ENCODE measurements at places on chromosomes 11 and 22. TPM values are rescaled to one million over a fixed set of nuclear protein-coding genes. Genes with fewer than 3 reads are reported as not detected.

Gene FAM111B
- total RNA-seq = 8.7 TPM

Gene PANX3
- total RNA-seq = not detected

Gene OR8G5
- total RNA-seq = not detected

Gene OR8B12
- total RNA-seq = not detected

Gene GLYATL1B
- total RNA-seq = not detected

Gene OR6T1
- total RNA-seq = not detected

Gene IFTAP
- 33.7 TPM for total RNA-seq

Gene PRG3
- total RNA-seq = not detected

Gene MPEG1
- not detected for total RNA-seq

Gene ART5
- not detected for total RNA-seq

Gene NAALADL1
- 38.2 TPM for total RNA-seq

Gene RASSF7
- 2.3 TPM for total RNA-seq

Gene F2
- not detected for total RNA-seq

Gene DDTL
- 2.0 TPM for total RNA-seq

Gene INS
- not detected for total RNA-seq

Gene UBQLNL
- total RNA-seq = 0.15 TPM

Gene SHISAL1
- total RNA-seq = 1.2 TPM

Gene UCP2
- total RNA-seq = 8.9 TPM

Gene JAM3
- 105 TPM for total RNA-seq

Gene RIBC2
- total RNA-seq = under 0.01 TPM

Gene DENND6B
- 6.8 TPM for total RNA-seq

Gene CHKA
- 10.1 TPM for total RNA-seq

Gene HEPACAM
- not detected for total RNA-seq

Gene GVQW3
- 1.8 TPM for total RNA-seq

Gene CCDC88B
- total RNA-seq = 1.0 TPM

Gene IFITM1
- 20.9 TPM for total RNA-seq

Gene ANAPC15
- total RNA-seq = 33.0 TPM

Gene NDUFC2
- total RNA-seq = 133 TPM

Gene ANO3
- total RNA-seq = 0.33 TPM

Gene LRRC32
- total RNA-seq = 5.4 TPM

Gene TTLL8
- not detected for total RNA-seq

Gene SLC22A12
- total RNA-seq = not detected

Gene ZC3H7B
- total RNA-seq = 39.6 TPM

Gene FAM180B
- not detected for total RNA-seq

Gene TMEM151A
- 0.66 TPM for total RNA-seq

Gene SCGB1C1
- total RNA-seq = not detected
